ENCODE measurements at places on chromosomes 13 and 19.

GRCh38 chr13:22789916-22790315 is 390.9 kb upstream of the SGCG start:
- no peak for ATAC-seq

- ATAC-seq = no peak
Observed at GRCh38 chr13:102792396-102792795, 6.4 kb downstream of the POGLUT2 start.

- ATAC-seq = no peak
Observed at GRCh38 chr19:32396046-32396652, 9.4 kb upstream of the DPY19L3 start.

- ATAC-seq = no peak
Observed at GRCh38 chr13:60062502-60062901, 101.2 kb downstream of the DIAPH3 start.

DNA sequence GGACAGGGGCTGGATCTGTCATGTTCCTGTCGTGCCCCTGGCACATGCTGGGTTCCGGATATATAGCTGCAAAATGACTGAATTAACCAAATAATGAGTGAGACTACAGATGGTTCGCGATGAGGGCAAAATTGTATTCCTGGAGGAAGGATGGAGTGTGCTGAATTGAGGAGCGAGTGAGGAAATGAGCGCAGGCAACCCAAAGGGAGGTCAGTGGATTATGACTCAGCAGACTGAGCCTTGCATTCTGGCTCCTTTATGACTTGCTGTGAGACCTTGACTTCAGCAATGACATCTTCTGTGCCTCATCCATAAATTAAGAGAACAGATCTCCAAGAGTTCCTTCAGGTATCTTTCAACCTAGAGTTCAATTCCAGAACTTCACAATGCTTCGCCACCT is 115.0 kb upstream of the CLDN10 start:
- no peak for ATAC-seq

Data from gastroesophageal sphincter (tissue), 4 donors.